Stimulated activated CD4-positive, alpha-beta T cell treated with anti-CD3 and anti-CD28 coated beads, Interleukin-1b, Interleukin-23, amount 100 ng/mL, for 48 hours (primary cell): ENCODE measurements at places on chromosomes 12 and 14.
A peak's percentile ranks its signal among the peaks of the same experiment; 100 is the strongest.

DNA sequence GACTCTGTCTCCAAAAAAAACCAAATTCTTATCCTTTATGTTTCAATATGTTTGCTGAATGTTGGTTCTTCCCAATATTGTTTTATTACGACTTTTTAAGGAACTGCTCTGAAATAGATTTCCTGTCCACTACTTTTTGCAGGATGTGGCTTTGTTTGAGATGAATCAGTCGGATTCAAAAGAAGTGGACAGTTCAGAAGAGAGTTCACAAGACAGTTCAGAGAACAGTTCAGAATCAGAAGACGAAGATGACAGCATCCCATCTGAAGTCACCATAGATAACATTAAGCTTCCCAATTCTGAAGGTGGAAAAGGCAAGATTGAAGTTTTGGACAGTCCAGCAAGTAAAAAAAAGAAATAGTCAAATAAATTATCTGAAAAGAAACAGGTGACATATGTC is 8.2 kb downstream of the NOPCHAP1 start:
- no peak for DNase-seq

DNA sequence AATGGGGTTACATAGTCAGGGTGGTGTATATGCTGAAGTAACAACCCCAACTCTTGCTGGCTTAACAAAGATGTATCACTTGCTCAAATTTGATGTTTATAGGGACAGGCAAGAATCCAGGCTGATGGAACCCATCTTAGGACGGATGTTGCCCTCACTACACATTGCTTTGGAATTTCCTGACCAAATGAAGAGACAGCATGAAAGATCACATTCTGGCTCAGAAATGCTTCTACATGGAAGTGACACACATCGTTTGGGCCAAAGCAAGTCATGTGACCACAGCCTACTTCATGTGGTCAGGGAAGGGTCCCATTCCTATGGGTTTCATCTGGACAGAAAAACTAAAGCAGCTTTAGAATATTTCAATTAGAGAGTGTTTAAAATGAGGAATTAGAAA is 345.8 kb downstream of the TMEM132D start:
- DNase-seq: no peak

- DNase-seq: peak; percentile 48
Measured at GRCh38 chr12:25377469-25378177, 126.9 kb upstream of the KRAS start.

DNA sequence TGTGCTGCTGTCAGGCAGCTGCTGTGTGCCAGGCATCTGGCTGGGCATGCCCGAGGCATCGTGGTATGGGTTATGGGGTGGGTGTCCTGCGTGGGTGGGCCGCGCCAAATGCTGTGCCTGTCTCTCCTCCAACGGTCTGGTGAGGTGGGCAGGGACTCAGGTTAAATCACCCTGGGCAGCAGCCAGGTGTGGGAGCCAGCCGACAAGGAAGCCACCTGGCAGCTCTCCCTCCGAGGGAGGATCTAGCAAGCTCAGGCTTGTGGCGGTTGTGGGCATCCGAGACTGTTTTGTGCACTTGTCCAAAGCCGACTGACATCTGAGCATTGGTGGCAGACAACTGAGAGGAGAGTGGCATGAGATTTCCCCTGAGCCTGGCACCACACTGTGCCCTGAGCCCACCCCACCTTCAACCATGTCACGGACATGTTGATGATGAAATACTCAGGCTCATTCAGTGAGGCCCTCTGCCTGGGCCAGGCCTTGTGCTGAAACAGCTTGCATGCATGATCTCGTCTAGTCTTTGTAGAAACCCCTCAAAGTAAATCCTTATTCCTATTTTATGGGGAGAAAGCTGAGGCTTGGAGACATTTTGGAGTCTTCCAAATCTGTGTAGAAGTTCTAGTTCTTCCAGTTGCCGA is 181.8 kb upstream of the MYL2 start:
- DNase-seq: no peak

- peak; percentile 35 for DNase-seq
Measured at GRCh38 chr12:15563663-15564062, 225.5 kb downstream of the EPS8 start.

- peak; percentile 46 for DNase-seq
Measured at GRCh38 chr12:106956048-106956578, 406 bp downstream of the TMEM263 start.

GRCh38 chr12:108955225-108955835 is 65.5 kb downstream of the SVOP start:
- DNase-seq: no peak

GRCh38 chr14:78767436-78767835 is 597.3 kb downstream of the NRXN3 start:
- DNase-seq: no peak

GRCh38 chr14:93274055-93274806 is 58.6 kb downstream of the BTBD7 start:
- DNase-seq: no peak

GRCh38 chr14:104893435-104894207 is 28.6 kb downstream of the CEP170B start:
- no peak for DNase-seq

DNA sequence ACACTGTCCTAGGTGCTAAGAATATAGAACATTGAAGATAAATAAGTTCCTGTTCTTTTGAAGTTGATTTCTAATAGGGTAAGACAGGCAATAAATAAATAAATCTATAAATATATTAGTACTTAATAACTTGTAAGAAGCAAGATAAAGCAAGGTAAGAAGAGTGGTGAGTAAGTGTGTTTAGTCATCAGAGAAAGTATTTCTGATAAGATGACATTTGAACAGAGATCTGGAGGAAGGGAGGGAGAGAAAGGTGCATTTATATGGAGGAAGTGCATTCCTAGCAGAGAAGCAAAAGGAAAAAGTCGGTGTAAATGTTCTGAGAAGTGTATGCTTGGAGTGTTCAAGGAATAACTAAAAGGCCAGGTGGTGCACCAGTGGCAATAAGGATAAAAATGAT is 184.4 kb upstream of the GRIP1 start:
- DNase-seq: no peak

DNA sequence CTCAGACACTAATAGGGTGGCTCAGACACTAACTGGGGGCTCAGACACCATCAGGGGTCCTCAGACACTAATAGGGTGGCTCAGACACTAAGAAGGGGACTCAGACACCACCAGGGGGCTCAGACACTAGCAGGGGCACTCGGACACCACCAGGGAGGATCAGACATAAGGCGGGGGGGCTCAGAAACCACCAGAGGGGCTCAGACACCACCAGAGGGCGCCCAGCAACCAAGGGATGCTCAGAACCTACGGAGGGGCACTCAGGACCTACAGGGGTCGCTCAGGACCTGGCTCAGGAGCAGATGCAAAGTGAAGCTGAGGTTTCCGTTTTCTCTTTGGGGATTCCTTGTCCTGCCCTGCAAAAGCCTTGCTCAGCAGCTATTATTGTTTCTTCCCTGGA is 448.5 kb downstream of the TMEM121 start:
- peak; percentile 60 for DNase-seq

GRCh38 chr12:77577791-77578190 is 252.9 kb upstream of the NAV3 start:
- no peak for DNase-seq

- no peak for DNase-seq
Measured at GRCh38 chr14:81834308-81834707, 300.7 kb upstream of the SEL1L start.

- no peak for DNase-seq
Measured at GRCh38 chr14:64522591-64523355, 17.8 kb upstream of the HSPA2 start.

GRCh38 chr12:68529466-68529865 is 81.2 kb upstream of the RAP1B start:
- no peak for DNase-seq

DNA sequence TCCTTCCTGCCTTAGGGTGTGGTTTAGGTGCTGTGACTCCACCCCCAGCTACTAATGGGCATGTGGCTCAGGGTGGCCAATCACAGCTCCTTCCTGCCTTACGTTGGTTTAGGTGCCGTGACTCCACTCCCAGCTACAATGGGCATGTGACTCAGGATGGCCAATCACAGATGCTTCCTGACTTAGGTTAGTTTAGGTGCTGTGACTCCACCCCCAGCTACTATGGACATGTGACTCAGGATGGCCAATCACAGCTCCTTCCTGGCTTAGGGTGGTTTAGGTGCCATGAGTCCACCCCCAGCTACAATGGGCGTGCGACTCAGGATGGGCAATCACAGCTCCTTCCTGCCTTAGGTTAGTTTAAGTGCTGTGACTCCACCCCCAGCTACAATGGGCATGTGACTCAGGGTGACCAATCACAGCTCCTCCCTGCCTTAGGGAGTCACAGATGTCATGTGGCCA is 163.9 kb downstream of the TBX5 start:
- DNase-seq: no peak

DNA sequence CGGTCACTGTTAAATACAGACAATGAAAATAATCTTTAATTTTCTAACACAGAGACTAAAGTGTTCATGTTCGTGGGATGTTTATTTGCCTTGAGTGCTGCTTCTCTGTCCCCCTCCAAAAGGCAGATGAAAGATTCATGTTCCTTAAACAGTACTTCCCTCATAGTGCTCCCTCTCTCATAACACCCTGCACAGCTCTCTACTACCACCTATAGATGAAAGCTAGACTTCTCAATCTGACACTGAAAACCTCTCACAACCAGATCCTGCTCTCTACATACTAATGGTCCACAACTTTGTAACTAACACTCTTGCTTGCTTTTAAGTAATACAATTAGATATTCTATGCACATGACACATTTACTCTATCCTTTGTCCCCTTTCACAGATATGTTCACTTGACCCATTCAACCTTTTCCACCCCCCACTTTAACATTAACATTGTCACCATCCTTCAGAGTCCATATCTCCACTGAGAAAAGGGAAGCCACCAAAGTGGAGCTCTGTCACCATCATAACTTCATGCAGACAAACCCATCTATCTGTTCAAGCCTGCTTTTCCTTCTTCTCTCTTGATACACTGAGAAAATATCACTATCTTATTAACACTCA is 266.4 kb upstream of the USP15 start:
- no peak for DNase-seq

DNA sequence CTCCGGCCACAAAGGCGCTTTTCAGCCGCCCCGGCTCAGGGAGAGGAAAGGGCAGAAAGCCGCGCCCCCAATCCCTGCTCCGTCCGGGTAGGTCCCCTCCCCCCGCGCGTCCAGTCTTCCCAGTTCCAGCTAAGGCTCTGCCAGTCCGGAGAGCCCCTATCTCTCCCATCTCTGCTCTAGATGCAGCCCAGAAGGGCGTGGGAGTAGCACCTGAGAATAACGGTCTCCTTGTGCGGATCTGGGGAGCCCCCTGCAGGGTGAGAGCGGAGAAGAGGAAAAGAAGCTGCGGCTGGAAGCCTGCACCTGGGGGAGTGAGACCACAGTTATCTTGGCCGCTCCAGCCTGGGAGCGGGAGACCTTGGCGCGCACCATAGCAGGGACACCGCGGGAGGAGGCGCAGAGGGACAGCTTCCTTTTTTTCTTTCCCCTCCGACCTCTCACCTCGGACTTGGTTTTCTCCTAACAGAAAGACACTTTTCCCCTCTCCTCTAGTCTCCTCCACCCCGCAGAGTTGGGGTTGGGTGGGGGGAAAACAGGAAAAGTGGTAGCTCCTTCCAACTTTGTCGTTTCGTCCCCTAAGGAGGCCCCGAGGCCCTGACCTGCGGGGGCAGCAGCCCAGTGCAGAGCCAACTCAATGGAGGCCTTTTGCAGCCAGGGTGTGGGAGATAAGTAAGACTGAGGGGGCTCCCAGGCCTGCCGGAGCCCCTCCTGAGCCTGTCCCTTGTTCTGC is 2.4 kb downstream of the DHH start:
- peak; percentile 55 for DNase-seq

DNA sequence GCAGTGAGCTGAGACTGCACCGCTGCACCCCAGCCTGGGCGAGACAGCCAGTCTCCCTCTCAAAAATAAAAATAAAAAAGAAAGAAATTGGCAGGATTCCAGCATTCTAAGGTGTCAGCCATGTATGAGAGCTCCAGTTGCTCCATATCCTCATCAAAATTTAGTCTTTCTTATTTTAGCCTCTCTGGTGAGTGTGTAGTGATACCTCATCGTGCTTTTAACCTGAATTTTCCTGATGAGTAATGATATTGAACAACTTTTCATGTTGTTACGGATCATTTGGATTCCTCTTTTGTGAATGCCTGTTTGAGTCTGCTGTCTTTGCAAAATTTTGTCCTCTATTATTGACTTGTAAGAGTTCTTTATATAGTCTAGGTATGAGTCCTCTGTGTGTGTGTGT is 28.5 kb downstream of the CCDC60 start:
- DNase-seq: no peak

- DNase-seq: no peak
Measured at GRCh38 chr12:28035500-28035899, 63.0 kb upstream of the PTHLH start.

GRCh38 chr12:115394496-115395220 is 710.7 kb upstream of the TBX3 start:
- DNase-seq: no peak
